ENCODE measurements at places on chromosomes 5 and 9.
A peak's percentile ranks its signal among the peaks of the same experiment; 100 is the strongest.

- DNase-seq = no peak
These were observed 78.6 kb upstream of the ABCA1 start for GRCh38 chr9:105006514-105006913.

GRCh38 chr5:61991430-61991829 lies 314.6 kb upstream of the KIF2A start:
- DNase-seq = no peak

DNA sequence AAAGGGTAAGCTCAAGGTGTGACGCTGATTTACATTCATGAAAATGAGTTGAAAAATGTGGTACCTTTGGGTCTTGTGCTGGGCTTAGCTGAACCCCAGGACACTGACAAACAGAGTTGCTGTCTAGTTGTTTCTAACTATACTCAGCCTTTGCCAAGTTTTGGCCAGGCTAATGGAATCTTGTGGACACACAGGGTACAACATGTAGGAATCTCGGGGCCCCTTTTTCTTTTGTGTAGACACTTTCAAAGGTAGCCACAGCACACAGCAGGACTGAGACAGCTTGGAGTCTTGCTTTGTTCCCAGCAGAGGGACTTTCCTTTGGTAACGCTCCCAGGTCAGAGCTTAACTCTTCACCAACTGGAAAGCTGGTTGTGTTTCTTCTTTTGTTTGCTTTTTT lies 7.8 kb downstream of the LIX1 start:
- no peak for DNase-seq

DNA sequence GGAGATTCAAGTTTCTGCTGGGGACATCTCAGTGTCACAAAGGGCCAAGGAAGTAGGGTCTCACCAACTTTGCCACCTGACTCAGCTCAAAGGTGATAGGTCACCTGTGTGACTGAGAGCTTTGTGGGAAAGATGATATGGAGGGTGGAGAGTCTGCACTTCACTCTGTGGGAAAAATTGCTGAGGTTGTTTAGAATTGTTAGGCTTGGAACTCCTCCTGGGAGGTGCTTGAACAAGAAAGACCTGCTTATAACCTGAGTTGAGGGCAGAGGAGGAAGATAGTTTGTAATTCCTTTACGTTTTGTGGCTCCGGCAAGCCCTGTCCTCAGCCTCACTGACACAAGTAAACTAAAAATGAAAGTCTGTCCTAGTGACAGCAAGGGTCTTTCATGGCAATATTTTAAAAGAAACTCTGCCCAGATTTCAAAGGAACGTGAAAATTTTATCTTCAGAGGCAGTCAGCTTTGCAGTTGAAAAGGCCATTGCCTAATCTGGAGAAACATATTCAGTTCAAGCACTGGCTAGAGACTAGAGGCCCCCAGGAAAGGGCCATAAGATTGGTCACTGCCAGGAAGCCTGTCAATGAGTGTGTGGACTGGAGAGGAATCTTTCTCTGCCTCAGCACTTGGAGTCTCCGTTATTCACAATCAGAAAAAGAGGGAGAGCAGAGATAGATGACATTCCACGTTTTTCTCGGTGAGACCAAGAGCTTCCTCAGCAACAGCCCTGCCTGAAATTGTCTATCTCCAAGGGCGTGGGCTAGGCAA lies 23.2 kb downstream of the PCDHAC2 start:
- DNase-seq = no peak

DNA sequence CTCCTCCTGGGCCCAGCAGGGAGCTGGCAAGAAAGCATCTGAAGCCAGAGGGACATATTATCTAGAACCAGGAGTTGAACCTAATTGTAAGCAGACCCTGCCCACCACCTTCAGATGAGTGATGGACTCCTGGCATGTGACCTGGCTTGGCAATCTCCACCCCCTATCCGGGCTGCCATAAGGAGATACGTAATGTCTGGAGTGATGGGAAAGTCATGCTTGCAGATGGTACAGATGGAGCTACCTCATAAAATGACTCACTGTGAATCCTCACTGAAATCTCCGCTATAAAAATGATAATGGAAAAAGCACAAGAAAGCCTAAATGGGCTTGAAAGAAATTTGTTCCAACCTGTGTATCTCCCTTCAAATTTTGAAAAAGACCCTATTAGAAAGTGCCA lies 157.5 kb downstream of the DMRT2 start:
- DNase-seq = no peak

DNA sequence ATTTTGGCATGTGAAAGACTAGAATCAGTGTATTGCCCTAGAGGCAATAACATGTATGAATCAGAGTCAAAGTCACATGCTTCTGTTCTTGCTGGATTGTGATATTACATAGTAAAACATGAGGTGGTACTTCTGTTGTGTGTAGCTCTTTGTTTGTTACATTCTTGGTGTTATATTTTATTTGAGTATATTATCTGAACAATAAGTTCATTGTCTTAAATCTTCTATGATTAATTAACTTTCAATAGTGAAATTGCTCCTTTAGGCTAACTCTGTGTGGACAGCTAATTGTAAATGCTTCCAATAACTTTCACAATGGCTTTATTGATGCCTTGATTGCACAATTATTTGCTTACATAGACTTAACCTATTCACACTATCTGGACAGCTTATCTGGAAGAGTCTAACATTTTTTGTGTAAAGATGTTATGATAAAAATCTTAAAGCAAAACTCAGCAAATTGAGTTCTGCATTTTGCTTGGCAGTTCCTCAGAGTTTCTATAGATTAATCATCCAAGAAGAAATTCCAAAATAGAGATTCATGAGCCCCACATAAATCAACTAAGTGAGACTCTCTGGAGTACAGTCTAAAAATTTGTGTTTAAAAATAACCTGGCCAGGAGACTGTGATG lies 239.6 kb upstream of the TUSC1 start:
- no peak for DNase-seq

GRCh38 chr5:4549351-4549750 lies 590.8 kb upstream of the ADAMTS16 start:
- DNase-seq = no peak

DNA sequence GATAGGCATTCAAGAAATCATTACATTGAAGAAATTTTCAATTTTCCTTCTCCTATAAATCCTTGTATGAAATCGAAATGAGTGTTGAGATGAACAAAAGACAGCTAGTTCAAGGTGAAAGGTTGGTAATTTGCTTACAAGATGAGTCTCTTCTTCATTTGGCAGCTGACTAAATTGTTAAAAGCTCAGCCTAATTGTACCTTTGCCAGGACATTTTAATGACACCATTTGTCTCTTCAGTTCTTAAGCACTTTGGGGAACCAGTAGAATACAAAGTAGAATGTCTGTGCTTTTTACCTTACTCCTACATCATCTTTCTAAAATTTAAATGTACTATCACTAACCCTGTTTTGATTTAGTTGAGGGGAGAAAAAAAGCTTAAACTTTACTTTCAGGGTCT lies 59.4 kb downstream of the GRAMD2B start:
- no peak for DNase-seq

- no peak for DNase-seq
These were observed 121.0 kb downstream of the MEF2C start for GRCh38 chr5:88761939-88762338.

DNA sequence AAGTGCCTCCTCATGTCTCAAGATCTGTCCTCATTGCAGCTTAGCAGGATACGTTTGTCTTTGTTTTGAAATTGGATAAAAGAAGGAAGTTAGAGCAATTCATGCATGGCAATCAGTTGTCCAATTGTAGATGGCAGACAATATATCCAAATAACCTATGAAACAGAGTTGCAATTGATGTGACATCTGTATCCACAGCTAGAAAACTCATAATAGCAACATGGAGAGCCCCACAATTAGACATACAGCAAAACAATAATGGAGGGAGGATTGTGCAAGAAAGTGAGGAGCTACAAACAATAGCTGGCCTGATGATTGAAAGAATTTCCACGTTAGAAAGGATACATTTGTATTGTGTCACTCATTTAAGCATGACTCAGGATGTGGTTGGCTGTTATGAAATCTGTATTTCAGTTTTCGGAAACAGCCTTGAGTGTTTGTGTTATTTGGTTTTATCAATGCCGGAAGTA lies 132.0 kb downstream of the FAM174A start:
- DNase-seq = no peak

DNA sequence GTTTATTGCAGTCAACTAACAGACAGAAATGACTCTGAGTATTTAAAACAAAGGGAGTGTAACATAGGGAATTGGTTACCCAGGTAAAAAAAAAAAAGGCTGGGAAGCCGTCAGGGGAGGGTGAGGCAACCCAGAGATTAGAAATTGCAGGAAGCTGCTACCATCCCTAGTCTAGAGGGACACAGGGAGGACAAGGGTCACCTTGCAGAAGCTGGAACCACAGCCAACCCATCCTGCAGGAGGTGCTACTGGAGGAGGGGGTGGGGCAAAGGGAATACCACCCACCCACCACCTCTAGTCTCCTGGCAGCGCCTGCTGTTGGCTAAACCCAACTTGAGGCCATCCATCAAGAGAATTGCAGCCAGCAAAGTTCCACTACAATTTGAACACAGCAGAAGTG lies 6.5 kb downstream of the CAST start:
- DNase-seq = no peak

DNA sequence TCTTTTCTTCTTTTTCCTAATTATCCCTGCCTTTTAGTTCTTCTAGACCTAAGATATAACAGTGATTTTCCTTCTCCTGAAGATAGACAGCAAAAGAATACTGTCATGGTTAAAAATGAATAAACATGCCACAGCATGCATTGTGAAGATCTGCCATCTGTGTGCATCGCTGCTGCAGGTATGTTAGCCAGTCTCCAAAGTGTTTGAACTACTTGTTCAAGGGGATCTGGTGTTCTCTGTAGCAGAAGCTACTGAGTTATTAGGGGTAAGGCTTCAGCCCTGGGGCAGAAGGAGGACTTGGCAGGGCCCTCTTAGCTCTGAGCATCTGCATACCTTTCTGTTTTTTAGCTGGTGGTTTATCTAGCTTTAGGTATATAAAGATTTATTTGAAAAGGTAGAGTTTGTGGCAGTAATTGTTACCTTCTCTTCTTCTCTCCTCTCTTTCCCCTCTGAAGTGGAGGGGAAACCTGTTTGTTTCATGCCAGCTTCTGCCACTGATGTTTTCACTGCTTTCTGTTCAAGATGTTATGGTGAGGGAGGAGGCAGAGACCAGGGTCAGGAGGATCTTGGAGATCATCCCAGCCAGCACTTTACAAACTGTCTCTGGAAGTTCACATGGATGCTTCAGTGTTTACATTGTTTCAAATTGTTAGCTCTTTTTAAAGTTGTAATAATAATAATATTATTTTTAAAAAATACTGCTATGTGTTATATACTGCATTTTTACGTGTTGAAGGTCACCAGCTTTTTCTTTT lies 25.2 kb downstream of the GALNT10 start:
- DNase-seq = peak; percentile 11

Measured in NCI-H82 (cell line).